ENCODE measurements at places on chromosomes 13 and 19. TPM values are rescaled to one million over a fixed set of nuclear protein-coding genes. Genes with fewer than 3 reads are reported as not detected.

DNA sequence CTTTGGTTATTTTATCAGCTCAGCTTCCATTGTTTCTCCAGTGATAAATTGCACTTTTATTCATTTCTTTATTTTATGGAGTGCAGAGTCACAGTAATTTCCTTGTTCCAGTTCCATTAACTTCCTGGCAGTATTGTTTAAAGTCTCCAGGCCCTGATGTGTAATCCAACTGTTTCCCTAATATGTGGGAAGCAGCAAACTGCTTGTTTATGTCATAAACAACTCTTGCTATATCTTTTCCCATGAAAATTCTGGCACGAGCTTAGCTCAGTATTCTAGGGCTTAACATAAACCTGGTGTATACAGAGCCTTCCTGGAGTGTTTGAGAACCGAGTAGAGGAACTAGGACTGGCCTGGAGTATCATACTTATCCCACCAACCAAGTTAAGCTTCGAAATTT is 83.5 kb upstream of the ARGLU1 start:
- ATAC-seq = no peak

DNA sequence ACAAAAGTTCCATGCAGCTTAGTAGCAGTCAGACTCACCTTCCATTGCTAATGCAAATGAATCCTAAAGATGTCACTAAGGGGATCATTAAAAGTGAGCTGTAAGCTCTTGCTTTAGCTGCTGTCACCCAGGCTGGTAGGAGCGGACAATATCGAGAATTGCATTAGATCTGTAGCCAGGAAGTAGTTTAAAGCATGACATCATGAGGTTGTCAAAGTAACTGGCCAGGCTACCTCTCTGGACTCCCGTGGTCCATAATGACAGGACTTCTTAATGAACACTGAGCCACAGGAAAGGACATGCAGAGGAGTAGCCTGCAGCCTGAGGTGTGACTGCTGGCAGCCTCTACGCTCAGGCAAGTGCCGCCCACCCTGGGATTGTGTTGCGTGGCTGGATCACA is 522.3 kb upstream of the NBEA start:
- ATAC-seq = no peak

DNA sequence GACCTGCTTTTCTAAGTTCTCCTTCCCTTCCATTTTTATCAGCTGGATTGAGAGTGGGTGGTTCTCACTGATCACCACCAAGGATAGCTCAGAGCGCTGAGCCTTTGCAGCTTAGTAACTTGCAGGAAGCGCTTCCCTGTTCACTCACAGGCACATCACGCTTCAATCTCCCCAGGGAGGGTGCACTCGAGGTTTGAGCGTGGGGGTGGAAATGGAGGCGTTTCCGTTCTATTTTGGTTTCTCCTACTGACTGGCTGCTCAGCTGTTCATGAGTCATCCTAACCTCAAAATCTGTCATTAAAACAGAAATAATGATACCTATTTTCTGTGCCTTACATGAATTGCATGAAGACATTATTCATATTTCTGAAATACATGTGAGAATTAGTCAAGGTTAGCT is 292.1 kb downstream of the SPRY2 start:
- peak; percentile 94 for ATAC-seq

- peak; percentile 44 for ATAC-seq
Observed at GRCh38 chr19:1767464-1767933, 14.2 kb downstream of the ONECUT3 start.

GRCh38 chr13:27644302-27644701 is 22.6 kb downstream of the POLR1D start:
- ATAC-seq = no peak

DNA sequence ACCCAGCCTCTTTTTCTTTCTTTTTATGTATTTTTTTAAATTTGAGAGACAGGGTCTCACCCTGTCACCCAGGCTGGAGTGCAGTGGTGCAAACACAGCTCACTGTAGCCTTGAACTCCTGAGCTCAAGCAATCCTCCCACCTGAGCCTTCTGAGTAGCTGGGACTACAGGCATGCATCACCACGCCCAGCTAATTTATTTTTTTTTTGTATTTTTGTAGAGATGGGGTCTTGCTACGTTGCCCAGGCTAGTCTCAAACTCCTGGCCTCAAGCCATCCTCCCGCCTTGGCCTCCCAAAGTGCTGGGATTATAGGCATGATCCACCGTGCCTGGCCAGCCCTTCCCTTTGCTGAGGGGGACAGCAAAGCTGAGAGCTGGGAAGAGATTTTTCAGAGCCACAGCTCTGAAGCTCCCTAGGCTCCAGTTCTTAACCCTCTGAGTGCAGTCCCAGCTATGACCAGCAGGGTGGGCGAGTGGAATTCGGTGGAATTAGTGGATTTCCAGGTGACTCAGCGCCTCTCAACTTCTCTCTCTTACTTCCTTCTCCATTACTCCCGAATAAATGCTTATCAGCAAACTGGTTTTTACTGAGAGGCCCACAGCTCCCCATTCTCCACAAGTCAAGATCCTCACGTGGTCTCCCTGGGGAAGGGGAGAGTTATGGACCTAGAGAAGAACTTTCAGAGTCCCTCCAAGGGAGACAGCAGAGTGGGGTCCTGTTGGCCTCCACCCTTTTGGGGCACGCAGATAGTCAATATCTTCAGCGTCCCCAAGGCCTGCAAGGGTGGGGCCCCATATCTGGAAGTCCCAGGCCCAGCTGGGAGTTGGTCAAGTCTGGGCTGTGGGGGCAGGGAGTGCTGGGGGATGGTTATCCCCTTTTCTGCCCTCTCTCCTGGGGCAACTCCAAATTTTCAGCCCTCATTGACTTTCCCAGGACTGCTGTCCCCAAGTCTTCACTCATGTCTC is 1.2 kb downstream of the BLVRB start:
- ATAC-seq = peak; percentile 26

- no peak for ATAC-seq
Observed at GRCh38 chr19:41248895-41249294, 15.3 kb upstream of the HNRNPUL1 start.

- no peak for ATAC-seq
Observed at GRCh38 chr19:4654437-4655361, 15.4 kb downstream of the TNFAIP8L1 start.

DNA sequence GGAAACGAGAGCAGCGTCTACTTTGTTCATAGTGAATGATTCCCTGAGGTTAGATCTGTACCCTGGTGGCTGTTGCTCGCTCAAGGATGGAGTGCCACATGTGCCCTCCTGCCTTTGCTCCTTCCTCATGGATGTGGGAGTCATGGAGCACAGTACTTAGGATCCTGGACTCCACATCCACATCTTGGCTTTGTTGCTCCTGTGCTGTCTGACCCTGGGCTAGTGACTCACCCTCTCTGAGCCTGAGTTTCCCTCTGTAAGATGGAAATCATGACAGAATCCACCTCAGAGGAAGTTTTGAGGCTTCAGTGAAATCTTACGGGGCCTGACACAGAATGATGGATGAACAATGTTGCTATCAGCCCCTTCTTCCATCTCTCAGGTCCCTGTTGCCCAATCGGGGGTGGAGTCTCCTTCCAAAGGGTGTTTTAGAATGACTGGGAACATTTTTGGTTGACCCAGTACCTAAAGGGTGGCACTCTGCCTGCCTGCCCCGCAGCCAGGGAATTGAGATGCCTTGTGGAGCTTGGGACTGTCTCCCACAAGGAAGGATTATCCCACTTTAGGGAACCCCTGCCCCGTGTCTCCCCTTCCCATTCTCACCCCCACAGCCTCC is 9.8 kb upstream of the TIMM50 start:
- no peak for ATAC-seq

DNA sequence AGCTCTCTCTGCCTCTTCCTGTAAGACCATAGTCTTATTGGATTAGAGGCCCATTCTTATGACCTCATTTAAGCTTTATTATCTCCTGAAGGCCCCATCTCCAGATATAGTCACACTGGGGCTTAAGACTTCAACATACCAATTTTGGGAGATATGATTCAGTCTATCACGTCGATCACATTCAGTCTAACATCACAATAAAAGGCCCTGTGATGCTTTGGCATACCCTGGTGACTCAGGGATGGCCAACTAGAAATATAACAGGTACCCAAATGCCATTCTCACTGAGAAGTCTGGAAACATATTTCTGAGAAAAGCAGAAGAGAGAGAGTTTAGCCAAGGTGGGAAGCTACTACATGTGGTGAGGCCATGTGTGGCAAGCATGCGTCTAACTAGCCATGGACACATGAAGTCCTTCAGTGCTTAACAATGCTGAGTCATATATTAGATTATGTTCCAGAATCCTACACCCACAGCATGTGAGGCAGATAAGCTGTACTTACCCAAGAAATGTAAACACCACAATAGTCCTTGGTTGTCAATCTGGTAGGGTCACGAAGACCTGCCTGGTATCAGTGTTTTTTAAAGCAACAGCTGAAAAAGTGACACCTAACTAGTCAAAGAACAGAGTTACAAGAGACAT is 485.1 kb downstream of the FOXO1 start:
- no peak for ATAC-seq

DNA sequence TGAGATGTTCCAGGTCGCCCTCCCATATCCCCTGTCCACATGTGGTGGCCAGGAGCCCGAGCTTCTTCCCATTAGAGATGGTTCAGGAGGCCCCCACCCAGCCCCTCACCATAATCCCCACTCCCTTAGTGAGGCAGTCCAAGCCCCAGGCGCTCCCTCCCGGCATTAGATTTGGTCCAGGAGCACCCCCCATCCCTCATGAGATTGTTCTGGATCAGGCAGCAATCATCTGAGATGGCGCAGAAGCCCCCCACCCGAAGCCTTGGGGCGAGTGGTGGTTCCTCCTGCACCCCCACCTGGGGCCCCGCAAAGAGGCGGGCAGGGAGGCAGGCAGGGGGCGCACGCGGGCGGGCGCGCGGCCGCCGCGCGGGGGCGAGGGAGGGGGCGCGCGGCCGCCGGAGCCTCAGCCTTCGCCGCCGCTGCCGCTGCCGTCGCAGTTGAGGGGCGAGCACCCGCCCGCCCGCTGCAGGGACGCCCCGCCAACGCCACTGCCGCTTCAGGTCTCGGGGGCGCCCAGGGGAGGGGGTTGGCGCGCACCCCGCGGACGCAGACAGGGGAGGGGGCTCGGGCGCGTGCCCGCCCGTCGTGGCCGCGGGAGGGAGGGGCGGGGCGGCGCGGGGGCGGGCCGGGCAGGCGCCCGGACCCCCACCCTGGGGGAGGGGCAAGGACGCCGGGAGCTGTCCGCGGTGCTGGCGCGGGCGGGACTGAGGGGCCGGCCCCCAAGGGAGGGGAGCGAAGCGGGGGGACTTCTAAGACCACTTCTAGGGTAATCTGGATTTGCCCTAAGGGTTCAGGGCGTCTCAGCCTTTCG is 46.4 kb upstream of the SHKBP1 start:
- no peak for ATAC-seq

DNA sequence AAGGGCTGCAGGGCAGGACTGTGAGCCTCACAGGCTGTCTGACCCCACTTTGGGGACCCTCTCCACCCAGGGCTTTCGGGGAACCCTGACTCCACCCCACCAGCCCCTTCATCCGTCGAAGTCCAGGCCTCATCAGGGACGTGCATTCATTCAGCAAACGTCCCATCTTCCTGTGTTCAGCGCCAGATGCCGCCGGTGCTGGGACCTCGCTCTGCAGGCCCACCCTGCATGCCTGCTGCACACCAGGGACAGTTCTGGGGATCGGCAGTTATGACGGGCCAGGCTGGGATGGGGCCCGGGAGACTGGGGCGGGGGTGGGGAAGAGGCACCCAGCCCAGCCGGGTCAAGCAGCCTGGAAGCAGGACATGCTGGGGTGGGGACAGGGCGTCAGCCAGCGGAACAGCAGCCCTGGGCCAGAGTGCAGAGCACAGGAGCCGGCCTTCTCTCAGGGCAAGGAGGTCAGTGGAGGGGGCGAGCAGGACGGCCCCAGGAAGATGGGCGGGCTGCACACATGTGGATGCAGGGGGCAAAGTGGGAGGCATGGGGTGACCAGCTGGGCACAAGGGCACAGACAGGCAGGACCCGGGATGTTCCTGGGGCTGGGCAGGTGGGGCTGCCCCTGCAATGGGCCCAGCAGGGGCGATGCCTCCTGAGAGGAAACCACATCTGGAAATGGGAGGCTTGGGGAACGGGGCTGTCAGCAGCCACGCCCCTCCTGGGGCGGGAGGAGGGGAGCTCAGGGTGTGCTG is 5.1 kb downstream of the GAMT start:
- ATAC-seq = no peak

GRCh38 chr13:26468265-26468801 is 89.2 kb upstream of the WASF3 start:
- no peak for ATAC-seq

GRCh38 chr19:14786421-14786851 is 8.1 kb upstream of the ADGRE2 start:
- ATAC-seq = no peak

GRCh38 chr13:99215184-99215830 is 14.7 kb downstream of the UBAC2 start:
- ATAC-seq = no peak

DNA sequence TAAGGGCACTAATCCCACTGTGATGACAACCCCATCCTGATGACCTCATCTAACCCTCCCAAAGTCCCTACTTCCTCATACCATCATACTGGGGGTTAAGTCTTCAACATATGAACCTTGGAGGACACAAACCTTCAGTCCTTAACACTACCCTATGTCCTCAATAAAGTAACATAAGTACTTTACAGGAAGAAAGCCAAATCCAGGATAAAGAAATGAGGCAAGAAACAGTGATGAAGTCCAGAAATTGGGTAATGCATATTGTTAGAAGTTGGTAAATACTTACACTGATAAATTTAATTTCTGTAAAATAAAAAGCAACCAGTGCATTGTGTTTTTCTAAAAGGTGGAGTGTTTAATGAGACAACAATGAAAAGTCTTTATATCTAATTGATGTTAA is 284.8 kb upstream of the SOX21 start:
- ATAC-seq = no peak

DNA sequence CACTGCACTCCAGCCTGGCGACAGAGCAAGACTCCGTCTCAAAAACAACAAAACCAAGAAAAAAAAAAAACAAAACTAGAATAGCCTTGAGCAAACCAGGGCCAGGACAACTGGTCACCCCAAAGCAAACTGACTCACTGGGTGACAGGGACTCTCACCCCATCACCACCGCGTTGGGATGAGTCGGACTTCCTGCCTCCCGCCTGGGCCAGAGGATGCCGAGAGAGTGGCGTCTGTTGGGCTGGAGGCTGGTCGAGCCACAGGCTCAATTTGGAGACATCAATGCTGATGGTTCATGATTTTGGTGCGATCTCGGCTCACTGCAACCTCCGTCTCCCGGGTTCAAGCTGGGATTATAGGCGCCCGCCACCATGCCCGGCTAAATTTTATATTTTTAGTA is 11.6 kb downstream of the TMPRSS9 start:
- no peak for ATAC-seq

- no peak for ATAC-seq
Observed at GRCh38 chr13:77876176-77876575, 42.5 kb downstream of the EDNRB start.

Gene SSC5D
- 11.8 TPM for total RNA-seq

Gene CYP4F8
- total RNA-seq = not detected

Gene COX6B2
- total RNA-seq = not detected

Gene NKPD1
- 0.39 TPM for total RNA-seq

Gene ONECUT3
- total RNA-seq = not detected

Data from gastroesophageal sphincter (tissue), 4 donors.